ENCODE measurements at places on chromosomes 5 and 9.

DNA sequence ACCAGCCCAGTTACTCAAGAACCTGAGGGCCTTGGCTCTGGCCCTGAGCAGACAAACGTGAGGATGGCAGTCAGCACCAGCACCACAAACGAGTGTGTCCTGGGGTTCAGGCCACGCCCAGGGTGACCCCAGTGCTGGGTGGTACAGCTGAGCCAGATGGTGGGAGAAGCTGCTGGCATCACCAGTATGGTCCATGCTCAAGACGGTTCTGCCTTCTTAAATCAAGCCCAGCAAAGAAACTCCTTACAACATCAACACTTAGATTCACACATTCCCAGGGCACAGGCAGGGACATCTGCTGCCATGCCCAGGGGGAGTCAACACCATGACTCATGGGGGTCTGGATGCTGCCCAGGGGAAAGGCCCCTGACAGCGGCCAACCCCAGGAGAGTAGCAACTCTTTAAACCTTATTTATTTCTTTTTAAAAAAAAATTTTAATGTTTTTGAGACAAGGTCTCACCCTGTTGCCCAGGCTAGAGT is 31.3 kb downstream of the IPPK start:
- no peak for DNase-seq

DNA sequence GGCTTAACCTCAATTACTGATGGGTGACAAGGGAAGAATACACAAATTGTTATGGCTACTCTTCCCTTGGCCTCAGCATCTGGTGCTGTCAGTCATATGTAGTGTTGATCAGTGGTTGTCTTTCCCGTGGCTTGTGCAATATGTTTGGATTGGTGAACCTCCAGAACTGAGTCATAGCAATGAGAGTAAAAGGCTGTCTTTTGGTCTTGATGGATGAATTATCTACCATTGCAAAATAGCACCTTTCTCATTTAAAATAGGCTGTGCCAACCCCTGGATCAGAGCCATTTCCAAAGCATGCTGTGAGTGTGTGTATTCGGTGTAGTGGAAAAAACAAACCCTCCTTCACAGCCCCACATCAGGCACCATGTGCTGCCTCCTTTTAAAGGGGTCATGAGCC is 14.6 kb upstream of the F2R start:
- peak; percentile 95 for DNase-seq

- no peak for DNase-seq
Measured at GRCh38 chr9:68819065-68819464, 114.0 kb downstream of the PIP5K1B start.

GRCh38 chr5:151757233-151758140 is 944 bp downstream of the ATOX1 start:
- DNase-seq, result no peak

- no peak for DNase-seq
Measured at GRCh38 chr5:1503241-1504068, 20.3 kb downstream of the LPCAT1 start.

DNA sequence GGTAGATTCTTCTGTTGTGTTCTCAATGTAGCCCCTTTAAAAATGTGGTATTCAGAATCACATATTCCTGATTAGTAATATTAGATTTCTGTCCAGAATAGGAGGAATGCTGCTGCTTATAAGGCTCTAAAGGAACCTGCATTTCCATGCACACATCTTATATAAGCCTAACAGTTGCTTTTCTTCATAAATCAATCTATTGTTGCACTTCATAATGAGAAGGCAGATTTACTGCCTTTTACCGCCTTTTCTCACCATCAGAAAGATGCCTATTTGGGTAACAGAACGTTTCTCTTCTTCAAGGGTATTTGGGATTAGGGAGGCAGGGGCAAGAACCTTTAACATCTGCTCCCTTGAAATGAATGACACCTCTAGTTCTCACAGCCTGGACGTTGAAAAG is 243.4 kb downstream of the MLLT3 start:
- no peak for DNase-seq

DNA sequence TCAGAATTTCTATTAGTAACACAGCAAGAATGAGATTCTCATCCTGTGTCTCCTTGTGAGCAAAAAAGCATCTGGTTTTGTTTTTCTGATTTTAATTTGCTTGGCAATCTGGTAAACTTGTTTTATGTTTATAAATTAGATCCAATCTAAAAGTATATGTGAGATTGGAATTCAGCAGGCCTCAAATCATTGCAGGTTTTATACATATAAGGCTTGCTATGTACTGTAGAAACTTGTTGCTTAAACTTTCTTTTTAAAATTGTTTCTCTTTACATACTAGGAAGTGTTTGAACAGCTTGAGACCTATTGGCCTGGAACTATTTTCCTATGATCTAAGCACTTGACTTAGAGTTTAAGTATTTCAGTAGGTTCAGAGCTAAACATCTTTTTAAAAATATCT is 1037.8 kb downstream of the NR2F1-AS1 start:
- peak; percentile 56 for DNase-seq

- no peak for DNase-seq
Measured at GRCh38 chr5:1962619-1963355, 80.1 kb upstream of the IRX4 start.

DNA sequence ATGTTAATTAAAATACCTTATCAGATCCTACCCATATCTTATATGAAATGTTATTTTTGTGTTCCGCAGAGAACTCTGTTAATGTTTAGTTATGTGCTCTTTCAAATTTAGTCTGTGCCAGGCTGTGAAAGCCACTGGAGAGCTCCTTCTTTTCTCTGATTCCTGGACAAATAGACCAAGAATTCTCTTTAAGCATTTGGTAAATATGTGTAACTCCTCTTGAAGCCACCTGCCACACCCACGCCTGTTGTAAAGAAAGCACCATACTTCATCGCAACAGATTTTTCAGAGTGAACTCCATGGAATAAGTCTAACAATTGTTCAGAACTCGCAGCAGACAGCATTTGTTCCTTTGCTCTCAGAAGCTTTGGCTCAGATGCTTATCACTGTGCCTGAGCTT is 301.1 kb downstream of the FAM170A start:
- DNase-seq, result no peak

DNA sequence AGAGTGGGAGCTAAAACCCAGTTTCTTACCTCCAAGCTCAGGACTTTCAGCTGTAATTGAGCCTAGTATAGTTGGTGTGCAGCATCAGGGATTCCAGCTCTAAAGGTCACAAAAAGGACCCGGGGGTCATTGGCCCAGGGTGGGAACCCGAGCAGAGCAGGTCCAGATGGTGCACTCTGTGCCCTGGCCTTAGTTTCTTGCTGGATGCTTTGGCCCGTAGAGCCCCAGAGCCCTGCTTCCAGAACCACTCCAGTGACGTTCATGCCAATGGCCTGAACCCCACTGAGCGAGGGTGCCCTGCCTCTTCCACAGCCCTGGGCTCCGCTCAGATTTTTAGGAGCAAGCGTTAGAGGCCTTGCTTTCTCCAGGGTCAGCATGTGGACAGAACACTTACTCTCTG is 8.2 kb downstream of the SLC22A5 start:
- DNase-seq, result no peak

DNA sequence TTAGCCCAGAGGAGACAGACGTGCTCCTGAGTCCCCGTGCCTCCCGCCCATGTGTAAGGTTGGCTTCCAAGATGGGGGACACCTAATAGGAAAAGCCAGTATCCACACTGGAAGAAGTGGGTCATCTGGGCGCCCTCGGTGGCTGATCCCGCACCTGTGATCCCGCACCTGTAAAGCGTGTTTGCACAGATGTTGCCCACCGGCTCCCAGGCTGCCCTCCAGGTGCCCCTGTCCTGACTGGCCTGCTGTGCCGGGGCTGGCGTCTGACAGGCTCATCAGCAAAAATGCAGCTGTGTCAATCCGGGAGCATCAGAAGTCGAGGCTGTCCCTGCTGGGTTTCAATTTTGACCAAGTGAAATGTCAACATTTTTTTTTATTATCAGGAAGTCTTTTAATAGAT is 88.5 kb downstream of the IRX1 start:
- DNase-seq, result no peak

DNA sequence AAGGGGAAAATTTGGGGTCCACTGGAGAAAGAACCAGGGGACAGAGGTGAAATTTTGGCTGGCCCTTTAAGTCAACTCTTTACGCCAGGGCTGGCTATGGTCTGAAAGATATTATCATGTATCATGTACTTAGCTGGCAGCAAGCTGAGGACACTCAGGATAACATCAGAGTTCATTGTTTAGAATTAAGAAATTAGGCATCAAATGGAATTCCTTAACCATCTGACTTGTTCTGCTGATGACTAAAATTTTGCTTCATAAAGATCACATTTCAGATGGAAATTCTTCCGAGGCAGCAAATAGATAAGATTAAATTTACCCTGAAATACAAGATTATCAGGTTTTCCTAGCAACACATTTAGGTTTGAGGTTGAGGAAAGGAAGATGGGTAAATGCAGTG is 269.4 kb upstream of the KLF9 start:
- no peak for DNase-seq

- peak; percentile 31 for DNase-seq
Measured at GRCh38 chr9:78567693-78568092, 270.8 kb downstream of the PSAT1 start.

- no peak for DNase-seq
Measured at GRCh38 chr5:111228520-111229220, 4.5 kb downstream of the CAMK4 start.

DNA sequence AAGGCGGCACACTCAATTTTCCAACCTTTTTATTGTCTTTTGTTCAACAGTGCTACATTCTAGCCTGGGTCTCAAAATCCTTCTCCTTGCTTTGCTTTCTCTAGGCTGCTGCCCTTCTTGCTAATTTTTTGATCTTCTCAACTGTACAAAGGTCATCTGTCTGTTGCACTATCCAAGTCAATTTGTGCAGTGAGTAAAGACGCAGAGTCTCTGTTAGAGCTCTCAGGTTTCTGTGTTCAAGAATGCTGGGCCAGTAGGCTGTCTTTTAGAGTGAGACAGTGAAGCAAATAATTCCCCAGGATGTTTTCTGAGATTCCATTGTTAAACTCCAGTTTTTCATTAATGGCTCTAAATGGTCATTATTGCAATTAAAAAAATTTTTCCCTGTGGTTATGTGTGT is 255.7 kb upstream of the ACTBL2 start:
- peak; percentile 70 for DNase-seq

GRCh38 chr9:70079417-70080037 is 35.9 kb downstream of the MAMDC2 start:
- peak; percentile 76 for DNase-seq

GRCh38 chr5:117463881-117464570 is 889.4 kb upstream of the SEMA6A start:
- DNase-seq, result no peak

DNA sequence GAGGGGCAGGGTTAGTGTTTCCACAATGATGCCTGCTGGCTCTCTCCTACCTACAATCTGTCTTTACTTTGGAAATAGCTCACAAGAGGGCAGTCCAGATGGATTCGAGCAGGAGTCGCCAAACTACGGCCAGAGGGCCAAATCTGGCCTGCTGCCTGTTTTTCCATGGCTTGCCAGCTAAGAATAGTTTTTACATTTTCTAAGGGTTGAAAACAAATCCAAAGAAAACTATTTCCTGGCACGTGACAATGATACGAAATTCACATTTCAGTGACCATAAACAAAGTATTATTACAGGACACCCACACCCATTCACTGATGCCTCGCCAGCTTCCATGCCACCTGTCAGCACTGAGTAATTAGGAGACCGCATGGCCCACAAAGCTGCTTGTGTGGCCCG is 162.9 kb upstream of the WWC1 start:
- DNase-seq, result no peak

DNA sequence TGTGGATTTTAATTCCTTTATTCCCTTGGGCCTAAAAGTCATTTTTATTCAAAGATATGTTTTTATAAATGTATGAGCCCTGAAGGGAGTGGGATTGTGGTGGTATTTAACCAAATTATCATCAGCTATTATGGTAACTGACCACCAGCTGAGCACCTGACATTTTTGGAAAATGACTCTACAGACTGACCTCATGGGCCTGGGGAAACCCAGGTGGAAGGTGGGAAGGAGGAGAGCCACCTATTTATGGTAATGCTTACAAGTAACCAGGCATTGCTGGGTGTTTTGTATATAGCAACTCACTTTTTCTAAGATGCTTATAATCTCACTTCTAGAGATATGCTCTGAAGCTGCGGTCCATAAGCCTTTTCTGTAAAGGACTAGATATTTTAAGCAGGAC is 22.3 kb upstream of the NFIB start:
- DNase-seq, result no peak

GRCh38 chr9:113380869-113381378 is 4.1 kb upstream of the HDHD3 start:
- DNase-seq, result no peak

- DNase-seq, result no peak
Measured at GRCh38 chr5:59138509-59138908, 555.6 kb downstream of the RAB3C start.

DNA sequence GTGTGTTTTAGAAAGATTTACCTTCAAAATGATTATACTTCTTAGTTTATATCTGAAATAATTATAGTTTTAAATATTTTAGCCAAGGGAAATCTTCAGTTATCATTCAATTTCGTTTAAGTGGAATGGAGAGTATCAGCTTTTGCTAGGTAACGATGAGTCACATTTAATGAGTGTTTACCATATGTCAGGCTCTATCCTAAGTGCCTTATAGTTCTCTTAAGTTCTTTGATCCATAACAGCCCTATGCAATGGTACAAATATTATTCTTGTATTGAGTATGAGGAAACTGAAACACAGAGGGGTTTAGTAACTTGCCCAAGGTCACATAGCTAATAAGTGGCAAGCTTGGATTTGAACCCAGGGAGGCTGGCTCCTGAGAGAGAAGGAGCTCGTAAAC is 37.5 kb upstream of the SHB start:
- DNase-seq, result no peak

GRCh38 chr5:56037531-56038010 is 42.8 kb upstream of the IL6ST start:
- DNase-seq, result no peak

- no peak for DNase-seq
Measured at GRCh38 chr9:87570000-87570908, 72.6 kb downstream of the DAPK1 start.

- DNase-seq, result peak; percentile 95
Measured at GRCh38 chr5:67301285-67301903, 104.8 kb upstream of the CD180 start.

DNA sequence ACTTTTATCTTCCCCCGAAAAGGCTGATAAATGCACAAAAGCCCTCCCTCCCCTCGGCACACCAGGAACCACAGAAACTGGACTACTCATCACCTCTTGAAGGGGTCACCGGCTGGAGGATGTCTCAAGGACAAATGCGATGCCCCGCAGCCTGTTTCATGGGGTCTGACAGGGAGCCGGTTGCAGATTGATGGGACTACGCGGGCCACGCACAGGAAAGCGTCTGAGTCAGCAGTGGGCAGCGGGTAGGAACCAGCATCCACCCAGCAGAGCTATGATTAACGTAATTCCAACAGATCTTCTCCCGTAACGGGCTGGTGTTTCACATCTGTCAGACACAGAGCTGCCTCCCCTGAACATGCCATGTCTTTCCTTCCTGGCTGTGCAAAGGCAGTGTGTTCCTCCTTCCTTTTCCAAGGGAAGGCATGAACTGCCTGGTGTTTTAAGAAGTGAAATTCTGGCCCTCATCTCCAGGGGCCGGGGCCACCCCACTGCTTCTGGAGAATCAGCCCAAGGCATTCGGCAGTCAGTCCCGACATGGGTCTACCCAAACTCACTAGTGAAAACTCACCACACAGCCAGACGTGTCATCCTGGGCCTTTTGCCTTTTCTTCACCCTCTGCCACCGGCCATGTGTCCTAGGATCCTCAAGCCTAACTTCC is 144.4 kb upstream of the PHYKPL start:
- DNase-seq, result no peak

- DNase-seq, result no peak
Measured at GRCh38 chr9:16608906-16609305, 261.6 kb downstream of the BNC2 start.

Data from iris pigment epithelial cell (primary cell).